ENCODE measurements at places on chromosomes 3 and 15.

DNA sequence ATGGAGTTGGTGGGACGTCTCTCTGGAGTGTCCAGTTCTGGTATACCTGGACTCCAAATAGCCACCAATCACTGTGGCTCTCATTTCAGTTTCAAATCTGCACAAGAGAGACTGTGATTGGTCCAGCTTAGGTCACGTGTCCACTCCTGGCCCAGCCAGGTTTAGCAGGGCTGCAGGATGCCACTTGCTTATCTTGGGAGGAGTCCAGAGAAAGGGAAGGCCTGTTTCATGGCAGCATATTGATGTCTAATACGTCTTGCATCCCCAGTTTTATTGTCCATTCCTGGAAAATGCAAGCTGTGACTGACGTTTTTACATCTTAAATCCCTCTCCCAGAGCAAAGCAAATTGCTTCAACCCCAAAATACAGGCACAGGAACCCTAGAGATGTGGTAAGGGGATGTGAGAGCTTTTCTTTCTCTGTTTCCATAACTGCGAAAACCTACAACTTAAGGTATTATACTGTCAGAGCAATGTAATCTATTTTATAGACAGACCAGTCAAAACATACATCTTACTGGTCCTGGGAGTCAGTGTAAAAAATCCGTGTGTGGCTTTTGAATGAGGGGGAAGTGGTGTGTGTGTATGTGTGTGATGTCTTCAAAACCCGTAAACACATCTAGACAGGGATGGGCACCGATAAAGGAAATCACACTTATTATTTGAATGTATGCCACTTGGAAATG lies 274.4 kb downstream of the TLE3 start:
- no peak for DNase-seq

DNA sequence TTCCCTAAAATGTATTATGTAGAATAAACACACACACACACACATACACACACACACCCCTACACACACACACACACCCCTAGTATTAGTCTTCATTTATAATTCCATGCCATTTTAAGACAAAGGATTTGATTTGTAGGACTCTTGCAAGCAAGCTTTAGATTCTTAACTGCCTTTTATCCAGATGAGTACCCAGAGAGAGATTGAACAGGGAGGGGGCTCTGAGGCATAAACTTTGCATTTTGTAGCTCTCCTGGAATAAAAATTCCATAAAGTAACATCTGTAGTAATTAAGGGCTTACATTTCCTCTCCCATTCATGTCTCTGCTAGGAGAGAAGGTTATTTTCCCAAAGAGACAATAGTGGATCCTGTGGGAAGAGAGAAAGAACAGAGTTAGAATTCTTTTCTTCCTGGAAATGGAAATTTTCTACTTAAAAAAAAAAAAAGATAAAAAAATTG lies 479.4 kb downstream of the RBMS3 start:
- DNase-seq: no peak

- no peak for DNase-seq
These were observed 70.9 kb downstream of the SCN5A start for GRCh38 chr3:38578551-38578950.

DNA sequence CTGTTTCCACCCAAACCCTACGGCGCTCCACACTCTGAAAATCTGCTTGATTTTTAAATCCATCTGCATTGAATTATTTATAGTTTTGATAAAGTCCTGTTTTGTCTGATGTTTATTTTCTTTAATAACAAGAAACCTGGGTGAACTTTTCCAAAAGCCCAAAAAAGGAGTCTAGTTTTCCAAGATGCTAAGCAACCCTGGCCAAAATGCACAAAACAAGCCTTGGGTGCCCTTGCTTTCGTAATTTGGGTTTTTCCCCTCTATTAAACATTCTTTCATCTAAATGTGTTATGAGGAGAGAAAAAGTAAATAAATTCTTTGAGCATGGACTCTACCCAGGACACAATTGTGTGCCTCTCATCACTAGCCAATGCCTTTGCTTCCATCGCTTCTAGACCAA lies 468.9 kb downstream of the MCTP2 start:
- peak; percentile 14 for DNase-seq

GRCh38 chr3:66177026-66177425 lies 43.8 kb upstream of the SLC25A26 start:
- peak; percentile 72 for DNase-seq

- DNase-seq: peak; percentile 76
These were observed 2.5 kb downstream of the ANP32A start for GRCh38 chr15:68818066-68818768.

- DNase-seq: no peak
These were observed 125.2 kb downstream of the ANXA2 start for GRCh38 chr15:60272623-60273022.

DNA sequence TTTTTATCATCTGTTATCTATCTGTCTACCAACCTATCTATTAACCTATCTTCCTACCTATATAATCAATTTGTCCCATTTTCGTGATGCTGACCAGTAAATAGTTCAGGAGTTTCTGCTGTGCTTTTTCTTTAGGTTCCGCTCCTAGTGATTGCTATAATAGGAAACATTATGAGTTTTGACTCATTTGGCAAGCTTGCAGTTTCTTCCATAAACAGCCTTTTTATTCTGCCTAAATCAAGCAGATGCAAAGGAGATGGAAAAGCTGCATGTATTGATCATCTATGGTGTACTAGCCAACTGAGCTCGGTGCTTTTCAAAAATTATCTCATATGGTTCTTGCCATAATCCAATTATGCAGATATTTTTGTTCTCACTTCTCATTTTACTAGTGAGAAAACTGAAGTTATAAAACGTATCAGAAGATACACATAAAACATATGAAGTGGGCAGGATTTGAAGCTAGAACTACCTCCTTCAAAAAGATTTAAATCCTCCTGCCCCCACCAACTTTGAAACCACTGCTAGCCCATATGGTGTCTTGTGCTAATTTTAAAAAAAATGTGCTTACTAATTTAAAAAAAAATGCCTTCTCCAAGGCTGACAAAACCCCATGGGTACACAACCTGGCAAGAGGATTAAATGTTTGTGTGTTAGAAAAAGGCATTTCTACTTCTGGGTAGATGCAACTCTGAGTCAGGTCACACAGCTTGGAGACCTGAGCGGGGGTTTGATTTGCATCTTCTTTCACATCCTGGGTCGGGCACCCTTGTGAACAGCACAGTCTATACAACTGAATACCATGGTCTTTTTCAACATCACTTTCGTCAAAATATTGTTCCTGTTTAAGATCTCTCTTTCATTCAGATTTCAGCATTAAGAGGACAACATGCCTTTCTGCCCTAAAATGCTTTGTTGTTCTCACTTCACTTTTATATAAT lies 267.0 kb downstream of the CHL1 start:
- no peak for DNase-seq

DNA sequence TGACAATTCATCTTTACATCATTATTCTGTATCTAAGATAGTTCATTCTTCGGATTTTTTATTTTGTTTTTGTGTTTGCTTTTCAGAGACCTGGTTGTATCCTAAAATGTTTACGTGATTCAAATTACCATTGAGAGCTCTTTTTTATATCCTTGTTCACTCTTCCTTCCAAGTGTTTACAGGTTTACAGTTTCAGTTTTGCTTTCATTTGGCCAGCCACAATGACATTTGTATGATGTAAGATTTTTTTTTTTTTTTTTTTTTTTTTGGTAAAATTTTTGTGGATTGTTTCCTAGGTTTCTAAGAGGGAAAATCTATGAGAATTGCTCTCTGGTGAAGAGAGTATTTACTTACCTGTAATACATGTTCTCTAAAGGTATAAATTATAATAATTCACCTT lies 55.0 kb downstream of the SETD5 start:
- no peak for DNase-seq

GRCh38 chr3:48285132-48285531 lies 44.2 kb downstream of the ZNF589 start:
- DNase-seq: no peak

GRCh38 chr3:33145221-33145900 lies 31.5 kb downstream of the CRTAP start:
- no peak for DNase-seq

DNA sequence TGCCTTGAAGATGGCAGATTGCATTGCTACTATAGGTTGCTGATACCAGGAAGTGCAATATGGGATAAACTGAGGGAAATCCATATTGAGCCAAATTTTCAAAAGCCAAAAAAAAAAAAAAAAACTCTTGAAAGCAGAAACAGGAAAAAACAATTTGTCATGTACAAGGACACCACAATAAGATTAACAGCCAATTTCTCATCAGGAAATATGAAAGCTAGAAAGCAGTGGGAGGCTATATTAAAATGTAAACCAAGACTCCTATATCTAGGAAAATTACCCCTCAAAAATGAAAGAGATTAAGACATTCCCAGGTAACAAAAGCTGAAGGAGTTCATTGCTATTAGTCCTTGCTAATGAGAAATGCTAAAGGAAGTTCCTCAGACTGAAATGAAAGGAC lies 462.8 kb upstream of the DPH6 start:
- no peak for DNase-seq

GRCh38 chr3:65672871-65673815 lies 365.6 kb downstream of the MAGI1 start:
- DNase-seq: peak; percentile 69

- no peak for DNase-seq
These were observed 20.0 kb upstream of the TEX55 start for GRCh38 chr3:119125742-119126504.

DNA sequence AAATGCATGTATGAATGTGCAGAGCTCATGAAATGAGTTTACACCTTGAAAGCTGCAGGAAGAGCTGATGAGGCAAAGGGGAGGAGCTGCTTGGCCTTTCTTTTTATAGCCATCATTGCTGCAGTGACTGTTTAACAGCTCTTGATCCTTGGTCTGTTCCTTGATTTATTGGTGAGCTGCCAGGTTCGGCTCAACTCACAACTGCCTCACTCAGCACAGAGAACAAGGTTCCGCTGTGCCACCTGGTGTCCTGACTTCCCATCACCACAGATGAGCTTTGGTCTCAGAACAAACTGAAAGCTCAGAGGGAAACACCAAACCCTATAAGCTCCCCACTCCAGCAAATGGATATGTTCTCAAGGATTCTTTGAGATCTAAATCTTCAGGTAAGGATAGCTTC lies 626.1 kb downstream of the MAGI1 start:
- DNase-seq: peak; percentile 62

DNA sequence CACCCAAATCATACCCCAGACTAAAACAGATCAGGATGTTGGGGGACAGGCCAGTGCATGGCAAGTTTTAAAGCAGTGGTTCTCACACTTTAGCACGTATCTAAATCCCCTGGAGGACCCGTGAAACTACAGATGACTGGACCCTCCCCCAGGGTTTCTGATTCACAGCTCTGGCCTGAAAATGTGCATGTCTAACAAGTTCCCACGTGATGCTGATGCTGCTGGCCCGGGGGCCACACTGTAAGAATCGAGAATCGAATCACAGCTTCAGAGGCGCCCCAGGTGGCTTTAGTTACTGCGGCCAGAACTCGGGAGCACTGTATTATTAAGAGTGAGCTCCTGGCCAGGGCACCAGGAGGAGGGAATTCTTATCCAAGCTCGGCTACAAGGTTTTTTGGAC lies 11.6 kb downstream of the ADAMTS17 start:
- no peak for DNase-seq

DNA sequence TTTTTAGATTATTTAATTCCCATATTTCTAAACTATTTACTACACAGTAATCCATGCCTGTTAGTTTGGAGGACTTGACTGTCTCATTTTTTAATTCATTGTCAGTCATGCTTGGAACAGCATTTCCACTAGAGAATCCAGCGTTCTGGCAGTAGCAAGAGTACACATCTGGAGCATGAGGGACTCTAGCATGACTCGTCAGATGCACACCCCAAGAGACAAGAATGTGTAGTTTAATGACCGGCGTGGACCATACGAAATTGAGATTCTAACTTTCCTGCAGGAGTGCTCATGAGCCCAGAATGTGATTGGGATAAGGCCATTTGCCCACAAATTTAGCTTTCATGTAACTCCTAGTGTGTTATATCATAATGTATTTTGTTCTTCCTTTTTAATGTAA lies 48.9 kb downstream of the ASB7 start:
- DNase-seq: no peak

GRCh38 chr3:171732756-171733155 lies 77.5 kb downstream of the PLD1 start:
- DNase-seq: no peak

DNA sequence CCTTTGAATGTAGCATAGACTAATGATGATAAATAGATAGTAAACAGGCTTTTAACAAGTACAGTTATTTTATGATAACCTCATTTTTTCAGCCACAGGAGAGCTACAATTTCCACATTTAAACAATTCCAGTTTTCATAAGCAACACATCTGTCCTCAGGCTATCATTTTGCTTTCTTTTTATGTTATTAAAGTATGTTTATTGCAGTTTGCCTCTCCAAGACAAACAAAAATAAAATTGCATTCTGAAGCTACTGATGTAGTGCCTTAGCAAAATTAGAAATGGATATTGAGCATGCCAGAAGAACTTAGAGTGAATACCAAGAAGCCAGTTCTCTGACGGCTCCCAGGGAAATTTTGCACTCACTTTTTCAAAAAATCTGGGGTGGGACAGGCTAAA lies 140.6 kb upstream of the ABHD17C start:
- no peak for DNase-seq

DNA sequence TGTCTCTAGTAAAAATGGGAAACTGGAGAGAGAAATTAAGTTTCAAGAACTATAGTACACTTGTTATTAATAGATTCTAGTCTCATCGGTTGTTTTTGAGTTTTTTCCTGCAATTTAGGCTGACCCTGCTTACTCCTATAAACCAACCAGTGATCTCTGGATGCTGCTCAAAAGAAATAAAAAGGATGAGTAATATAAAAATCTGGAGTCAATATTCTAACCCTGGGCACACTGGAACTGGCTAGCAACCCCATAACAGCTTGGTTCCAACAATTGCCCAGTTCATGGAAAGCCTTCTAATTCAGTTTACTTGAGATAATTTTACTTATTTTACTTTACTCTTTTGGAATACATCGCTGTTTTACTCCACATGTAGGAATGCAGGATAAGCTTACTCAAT lies 211.6 kb downstream of the GBE1 start:
- DNase-seq: no peak

DNA sequence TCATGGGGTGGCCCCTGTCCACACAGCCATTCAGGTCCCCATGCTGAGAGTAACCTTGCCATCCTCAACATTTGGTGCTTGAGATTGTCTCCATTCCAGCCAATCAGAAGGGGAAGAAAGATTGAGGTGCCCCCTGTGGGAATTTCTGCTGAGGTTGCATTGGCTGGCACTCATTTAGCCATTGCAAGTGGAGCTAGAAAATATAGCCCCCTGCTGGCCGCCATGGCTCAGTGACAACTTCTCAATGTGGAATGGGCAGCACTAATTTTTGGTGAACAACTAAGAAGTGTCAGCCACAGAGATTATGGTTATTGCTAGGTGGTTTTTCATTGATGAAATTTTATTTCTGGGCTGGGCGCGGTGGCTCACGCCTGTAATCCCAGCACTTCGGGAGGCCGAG lies 22.0 kb downstream of the COL6A6 start:
- DNase-seq: peak; percentile 39

DNA sequence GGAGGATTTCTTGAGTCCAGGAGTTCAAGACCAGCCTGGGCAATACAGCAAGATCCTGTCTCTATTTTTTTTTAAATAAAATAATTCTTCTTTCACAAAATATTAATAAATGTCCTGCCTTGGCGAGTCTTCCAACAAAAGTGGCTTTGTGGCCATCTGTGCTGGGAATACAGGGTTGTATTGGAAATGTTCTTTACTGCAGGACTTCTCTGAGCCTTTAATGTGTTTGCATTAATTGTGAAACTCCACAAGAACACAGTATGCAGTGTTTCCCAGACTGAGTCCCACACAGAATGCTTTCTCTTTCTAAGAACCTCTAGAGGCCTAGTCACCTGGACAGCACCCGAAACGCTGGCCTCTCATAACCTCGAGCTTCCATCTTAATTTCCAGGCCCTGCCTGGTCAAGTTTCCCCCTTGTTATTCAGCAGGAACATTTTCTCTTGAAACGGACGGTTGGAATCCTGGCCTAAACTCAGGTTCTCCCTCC lies 85.4 kb upstream of the ARRDC4 start:
- DNase-seq: no peak

Data from pons (tissue), 1 donor.